CD4-positive, alpha-beta T cell treated with Interleukin-6 at 100 ng/mL for 8 hours (primary cell): ENCODE measurements at places on chromosomes 7 and 10.
A peak's percentile ranks its signal among the peaks of the same experiment; 100 is the strongest.

GRCh38 chr10:35580423-35580770, 24.7 kb upstream of the GJD4 start:
- no peak for DNase-seq

DNA sequence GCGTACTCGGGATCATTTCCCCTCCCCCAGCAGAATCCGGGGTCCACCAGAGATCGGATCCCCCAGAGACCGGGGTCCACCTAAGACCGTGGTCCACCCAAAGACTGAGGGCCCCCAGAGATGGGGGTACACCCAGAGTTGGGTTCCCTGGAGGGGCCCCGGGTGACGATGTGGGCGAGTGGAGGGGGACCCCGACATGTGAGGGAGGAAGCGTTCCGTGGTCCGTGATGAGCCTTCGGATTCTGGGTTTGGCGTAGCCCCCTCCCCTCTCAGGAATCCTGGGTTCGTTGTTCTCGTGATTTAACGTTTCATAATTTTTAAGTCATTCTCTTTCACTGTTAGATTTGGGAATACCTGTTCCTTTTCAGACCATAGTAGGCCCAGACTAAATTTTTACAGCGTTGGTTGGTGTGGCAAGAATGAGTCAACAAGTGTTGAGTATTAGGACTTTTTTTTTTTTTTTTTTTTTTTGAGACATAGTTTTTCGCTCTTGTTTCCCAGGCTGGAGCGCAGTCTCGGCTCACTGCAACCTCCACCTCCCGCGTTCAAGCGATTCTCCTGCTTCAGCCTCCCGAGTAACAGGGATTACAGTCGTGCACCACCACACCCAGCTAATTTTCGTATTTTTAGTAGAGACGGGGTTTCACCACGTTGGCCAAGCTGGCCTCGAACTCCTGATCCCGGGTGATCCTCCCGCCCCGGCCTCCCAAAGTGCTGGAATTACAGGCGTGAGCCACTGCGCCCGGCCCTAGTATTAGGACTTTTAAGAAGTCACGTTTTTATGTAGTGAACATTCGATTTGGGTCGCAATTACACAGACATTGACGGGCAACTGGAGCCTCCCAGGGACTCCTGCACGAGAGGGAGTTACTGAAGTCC, 672 bp downstream of the GTPBP4 start:
- DNase-seq, result no peak

DNA sequence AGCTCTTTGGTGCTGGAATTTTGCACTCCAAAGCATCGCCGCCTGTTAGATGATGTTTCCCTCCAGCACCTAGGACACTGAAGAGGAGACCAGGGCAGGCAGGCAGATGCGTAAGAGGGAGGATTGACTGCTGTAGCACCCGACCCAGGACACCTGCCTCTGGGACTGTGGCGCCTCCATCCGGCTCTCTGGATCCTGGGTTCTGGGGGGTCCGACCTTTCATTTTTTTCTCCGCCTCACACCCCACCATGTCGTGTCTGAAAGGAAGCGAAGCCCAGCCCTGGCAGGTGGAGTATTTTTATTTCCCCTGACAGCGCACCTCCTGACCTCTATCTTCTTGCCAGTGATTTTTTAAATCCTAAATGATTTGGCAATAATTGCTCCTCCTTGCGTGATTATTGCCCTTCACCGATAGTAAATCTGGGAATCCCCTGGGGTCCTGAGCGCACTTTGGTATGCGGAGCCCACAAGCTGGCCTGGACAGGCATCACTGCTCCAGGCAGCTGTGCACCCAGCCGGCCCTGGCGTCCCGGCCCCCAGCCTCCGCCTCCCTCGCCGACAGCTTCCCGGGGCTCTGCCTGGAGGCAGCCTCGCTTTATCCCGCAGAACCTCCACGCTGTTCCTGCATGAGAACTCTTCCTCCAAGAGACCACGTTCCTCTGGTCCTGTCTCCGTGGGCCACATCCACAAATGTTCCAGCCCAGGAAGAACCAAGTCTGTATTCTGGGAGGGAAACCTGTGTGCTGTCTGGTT, 48.4 kb downstream of the LHPP start:
- no peak for DNase-seq

GRCh38 chr7:126755381-126755780, 497.4 kb downstream of the GRM8 start:
- no peak for DNase-seq

GRCh38 chr7:13778967-13779366, 210.5 kb downstream of the ETV1 start:
- no peak for DNase-seq

DNA sequence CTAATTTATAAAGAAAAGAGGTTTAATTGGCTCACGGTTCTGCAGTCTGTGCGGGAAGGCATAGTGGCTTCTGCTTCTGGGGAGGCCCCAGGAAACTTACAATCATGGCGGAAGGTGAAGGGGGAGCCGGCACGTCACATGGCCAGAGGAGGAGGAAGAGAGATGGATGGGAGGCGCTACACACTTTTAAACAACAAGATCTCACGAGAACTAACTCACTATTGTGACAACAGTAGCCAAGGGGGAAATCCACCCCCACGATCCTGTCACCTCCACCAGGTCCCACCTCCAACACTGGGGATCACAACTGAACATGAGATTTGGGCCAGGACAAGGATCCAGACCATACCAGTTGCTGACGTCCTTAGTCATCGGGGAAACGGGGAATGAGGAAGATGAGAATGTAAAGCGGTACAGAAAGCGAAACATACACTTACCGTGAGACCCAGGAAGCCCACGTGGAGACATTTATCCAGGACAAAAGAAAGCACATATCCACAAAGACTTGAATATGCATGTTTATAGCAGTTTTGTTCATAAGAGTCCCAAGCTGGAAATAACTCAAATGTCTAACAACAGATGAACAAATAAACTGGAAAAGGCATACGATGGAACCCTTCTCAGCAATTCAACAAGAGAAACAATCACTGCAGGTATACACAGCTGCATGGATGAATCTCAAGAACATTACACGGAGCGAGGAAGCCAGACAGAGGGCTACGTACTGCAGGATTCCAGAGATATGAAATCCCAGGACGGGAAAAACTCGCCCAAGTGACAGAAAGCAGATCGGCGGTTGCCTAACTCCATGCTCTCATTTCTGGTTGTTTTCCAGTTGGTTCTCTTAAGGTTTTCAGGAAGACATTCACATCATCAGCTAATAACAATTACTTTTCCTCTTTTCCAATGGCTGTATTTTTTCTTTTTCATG, 26.2 kb upstream of the INPP5A start:
- DNase-seq, result no peak

DNA sequence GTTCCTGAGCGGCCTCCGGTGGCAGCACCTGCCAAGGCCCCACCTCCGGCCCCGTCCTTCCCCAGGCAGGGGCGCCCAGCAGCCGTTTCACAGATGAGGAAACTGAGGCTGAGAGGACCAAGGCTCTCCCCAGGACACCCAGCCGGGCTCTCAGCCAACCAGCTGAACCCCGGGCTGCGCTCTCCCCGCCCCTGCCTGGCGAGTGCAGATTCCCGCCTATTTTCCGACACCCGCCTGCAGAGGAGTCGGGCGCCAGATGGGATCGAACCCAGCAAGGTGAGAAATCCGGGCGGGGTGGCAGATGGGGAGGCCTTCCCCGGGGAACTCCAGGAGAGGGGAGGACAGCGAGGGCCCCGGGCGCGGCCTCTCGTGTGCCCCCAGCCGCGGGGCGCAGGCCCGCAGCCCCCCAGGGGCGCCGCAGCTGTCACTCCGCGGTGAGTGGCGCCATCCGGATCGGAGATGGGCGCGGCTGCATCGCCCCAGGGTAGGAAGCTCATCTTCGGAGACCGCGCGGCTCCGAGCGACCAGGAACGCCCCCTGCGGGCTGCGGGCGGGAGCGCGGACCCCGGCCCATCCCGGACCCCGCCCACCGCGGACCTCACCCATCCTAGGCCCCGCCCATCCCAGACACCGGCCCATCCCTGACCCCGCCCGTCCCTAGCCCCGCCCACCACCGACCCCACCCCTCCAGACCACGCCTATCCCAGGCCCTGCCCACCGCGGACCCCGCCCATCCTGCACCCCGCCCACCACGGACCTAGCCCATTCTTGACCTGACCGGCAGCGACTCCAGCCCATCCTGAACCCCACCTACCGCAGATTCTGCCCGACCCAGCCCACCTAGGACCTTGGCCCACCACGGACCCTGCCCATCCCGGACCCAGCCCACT, 90.3 kb downstream of the MICALL2 start:
- no peak for DNase-seq

- no peak for DNase-seq
Observed at GRCh38 chr7:17929647-17930395, 10.5 kb downstream of the SNX13 start.

- no peak for DNase-seq
Observed at GRCh38 chr7:76069238-76069638, 21.3 kb downstream of the MDH2 start.

DNA sequence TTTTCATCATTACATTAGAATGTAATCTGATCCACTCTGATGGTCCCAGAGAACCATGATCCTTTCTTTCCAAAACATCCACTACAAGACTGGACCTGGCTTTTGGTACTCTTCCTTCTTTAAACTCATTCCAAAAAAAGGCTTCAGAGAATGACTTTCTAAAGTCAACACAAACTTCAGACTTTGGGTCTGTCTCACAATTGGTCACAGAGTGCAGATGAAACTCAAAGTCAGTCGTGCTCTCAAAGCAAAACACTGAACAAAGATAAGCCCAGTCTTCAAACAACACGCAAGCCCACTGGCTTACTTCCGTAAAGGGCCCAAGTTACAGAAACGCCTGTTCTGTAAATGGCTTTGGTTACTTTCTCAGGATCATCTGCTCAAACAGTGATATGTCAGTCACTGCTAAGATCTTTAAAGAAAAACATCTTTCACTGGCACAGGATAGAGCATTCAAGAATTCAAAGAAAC, 250.9 kb upstream of the MKLN1 start:
- no peak for DNase-seq

GRCh38 chr7:44735403-44736165, 13.1 kb upstream of the ZMIZ2 start:
- DNase-seq, result peak; percentile 53

DNA sequence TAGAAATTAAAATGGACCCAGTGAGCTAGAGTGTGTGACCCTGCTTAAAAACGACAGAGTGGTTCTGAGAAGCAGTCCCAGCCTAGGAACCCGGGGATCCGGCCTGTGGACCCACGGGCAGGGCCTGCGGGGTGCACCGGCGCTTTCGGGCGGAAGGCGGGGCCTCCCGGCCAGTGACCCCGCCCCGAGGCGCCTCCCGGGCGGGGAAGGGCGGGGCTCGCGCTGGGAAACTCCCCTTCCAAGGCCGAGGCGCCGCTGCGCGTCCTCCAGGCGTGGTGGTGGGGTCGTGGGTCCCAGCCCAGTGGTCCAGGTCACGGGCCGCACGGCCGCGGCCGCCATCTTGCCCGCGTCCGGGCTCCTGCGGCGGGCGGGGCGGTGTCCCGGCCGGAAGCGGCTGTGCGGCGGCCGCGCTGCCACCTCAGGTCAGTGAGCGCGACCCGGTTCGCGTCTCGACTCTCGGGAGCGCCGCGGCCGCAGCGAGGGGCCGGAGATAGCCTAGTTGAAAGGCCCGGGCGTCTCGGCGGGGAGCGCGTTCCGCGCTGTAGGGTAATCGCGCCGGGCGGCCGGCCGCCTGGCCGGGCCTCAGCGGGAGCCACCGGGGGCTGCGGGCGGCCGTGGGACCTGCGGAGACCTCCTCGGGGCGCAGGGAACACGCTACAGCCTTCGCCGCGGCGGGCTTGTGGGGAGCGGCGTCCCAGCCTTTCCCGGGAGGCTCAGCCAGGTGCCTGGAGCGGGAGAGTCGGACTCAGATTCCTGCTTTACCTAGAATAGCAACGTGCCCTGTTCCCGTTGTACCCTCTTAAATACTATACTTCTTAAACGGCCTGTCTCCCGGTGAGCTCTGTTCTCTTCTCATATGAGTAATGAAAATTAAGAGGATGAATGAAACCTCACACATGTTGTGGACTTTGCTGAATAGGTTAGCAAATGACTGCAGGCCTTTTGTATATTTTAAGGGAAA, at the start of gene MIOS:
Gene MIOS (plus strand): TSS at position 234 of the 961 bp plus-strand sequence. CDS start 5,592 bp downstream, outside the sequence.
- peak; percentile 76 for DNase-seq

DNA sequence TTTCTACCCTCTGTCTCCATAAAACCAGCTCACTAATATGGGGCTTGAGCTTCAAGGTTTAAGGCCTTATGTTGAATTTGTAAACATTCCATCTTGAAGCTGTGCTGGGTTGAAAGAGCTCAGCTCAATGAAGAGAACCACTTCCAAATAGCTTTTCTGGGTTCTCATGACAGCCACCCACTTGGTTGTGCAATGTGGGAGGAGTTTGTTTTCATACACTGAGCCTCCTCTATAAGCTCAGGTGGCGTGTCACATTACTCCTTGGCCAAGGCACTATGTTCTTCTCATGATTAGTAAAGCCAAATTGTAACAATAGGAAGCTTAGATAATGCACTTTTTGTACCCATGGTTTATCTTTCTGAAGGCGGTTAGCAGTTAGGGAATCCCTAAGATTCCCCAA, 265.6 kb downstream of the PTEN start:
- DNase-seq, result no peak

DNA sequence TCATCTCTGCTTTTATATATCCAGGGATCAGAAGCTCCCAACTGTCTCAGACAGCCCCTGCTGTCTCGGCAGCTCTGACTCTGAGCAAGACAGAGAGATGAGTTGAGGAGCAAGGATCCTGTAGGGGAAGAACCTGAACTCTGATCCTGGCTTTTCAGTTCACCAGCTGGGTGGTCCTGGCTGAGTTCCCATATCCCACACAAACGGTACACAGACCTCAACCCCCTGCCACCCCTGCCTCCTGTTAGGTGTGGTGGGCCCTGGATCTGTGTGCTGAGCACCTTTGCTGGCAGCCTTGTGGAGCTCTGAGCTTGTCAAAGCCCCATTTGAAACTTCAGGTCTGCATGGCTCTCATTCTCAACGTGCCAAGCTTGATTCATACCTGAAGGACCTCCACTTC, 54.3 kb upstream of the GPR26 start:
- no peak for DNase-seq

DNA sequence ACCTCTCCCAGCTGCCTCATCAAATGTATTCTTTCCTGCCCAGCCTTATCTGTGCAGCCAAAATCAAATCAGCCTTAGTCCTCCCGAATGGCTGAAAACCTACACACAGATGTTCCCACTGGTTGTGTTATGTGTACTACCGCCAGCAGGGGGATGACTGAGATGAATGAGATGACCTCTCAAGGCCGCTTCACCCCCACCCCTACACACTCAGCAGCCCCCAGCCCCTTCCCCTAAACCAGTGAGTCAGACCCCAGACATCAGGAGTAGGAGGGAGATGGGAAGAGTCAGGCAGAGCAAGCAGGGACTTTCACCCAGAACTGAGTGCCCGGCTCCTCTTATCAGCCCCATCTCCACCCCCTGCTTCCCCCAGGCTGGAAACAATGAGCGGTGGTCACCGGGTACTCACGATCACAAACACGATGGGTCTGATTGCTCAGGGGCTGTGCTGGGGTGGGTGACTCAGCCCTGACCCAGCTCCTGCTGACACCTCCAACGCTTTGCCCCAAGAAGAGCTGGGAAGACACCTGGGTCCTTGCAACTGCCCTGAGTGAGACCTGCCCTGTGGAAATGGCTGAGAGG, 6.5 kb upstream of the C10orf105 start:
- DNase-seq, result peak; percentile 57

DNA sequence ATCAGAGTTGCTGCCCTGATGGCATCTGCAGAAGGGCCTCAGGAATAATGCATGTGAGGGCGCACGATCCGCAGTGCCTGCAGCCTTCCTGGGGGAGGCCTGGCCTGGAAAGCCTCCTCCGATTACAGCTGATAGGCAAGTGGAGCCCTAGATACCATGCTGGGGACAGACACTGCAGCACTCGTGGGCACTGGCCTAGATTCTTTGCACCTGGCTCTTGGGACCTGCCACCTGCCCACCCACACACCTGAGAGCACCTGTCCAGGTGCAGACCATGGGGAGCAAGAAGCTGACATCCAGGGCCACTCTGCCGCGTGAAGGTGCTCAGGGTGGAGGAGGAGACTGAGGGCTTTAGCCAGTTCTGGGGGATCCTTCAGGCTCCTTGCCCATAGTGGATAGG, 14.8 kb downstream of the YKT6 start:
- no peak for DNase-seq
